Kidney (tissue), 22 donors: ENCODE measurements at places on chromosomes 12 and 14. TPM values are rescaled to one million over a fixed set of nuclear protein-coding genes. Genes with fewer than 3 reads are reported as not detected.

OLR1 gene
- 6.7 TPM for total RNA-seq

MDP1 gene
- 22.8 TPM for total RNA-seq

KRT6B gene
- not detected for total RNA-seq

LUM gene
- total RNA-seq = 185 TPM

SMIM41 gene
- 0.31 TPM for total RNA-seq

PELI2 gene
- total RNA-seq = 27.6 TPM

RDH5 gene
- 11.1 TPM for total RNA-seq

KLHL33 gene
- 0.72 TPM for total RNA-seq
